ENCODE measurements at places on chromosomes 6 and 20.

- DNase-seq: no peak
These were observed 501 bp upstream of the ELOVL5 start for GRCh38 chr6:53349209-53349693.

DNA sequence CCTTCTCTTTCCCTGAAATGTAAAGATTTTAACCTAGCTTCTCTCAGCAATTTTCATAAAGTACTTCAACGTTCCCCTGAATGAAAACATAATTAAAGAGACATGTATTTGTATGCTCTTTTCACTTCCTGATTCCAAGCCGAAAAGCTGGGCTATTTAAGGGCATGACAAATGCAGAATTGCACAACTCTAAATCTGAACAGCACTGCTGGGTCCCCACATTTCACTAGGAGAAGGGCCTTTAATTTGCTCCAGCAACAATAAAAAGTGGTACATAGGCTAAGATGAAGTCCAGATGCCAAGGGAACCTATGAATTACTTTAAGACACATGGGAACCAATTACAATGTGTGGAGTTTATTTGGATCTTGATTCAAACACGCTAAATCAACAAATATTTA, 42.0 kb downstream of the IRAK1BP1 start:
- peak; percentile 30 for DNase-seq

GRCh38 chr6:111583986-111584385, 21.7 kb downstream of the TRAF3IP2 start:
- no peak for DNase-seq

DNA sequence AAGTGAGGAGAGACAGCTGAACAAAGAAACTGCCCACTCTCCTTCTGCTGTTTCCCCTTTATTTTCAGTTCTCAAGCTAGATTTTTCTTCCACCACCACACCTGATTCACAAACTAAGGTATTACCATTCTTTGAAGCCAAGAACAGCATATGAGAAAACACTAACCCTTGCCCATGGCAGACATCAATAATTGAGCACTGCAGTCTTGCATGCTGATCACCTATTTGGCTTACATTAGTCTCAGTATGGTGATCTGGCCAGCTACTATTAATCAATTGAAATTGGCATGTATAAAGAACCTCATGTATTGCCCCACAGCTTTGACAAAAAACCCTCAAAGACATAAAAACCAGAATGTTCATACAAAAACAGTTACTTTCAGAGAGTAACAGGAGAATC, 166.3 kb downstream of the SAMD5 start:
- DNase-seq: no peak

GRCh38 chr6:10580570-10580969, 59.4 kb downstream of the GCNT2 start:
- DNase-seq: no peak

- DNase-seq: no peak
These were observed 50.7 kb upstream of the COL10A1 start for GRCh38 chr6:116176596-116176995.

GRCh38 chr6:156347246-156347645, 429.9 kb upstream of the ARID1B start:
- DNase-seq: no peak

DNA sequence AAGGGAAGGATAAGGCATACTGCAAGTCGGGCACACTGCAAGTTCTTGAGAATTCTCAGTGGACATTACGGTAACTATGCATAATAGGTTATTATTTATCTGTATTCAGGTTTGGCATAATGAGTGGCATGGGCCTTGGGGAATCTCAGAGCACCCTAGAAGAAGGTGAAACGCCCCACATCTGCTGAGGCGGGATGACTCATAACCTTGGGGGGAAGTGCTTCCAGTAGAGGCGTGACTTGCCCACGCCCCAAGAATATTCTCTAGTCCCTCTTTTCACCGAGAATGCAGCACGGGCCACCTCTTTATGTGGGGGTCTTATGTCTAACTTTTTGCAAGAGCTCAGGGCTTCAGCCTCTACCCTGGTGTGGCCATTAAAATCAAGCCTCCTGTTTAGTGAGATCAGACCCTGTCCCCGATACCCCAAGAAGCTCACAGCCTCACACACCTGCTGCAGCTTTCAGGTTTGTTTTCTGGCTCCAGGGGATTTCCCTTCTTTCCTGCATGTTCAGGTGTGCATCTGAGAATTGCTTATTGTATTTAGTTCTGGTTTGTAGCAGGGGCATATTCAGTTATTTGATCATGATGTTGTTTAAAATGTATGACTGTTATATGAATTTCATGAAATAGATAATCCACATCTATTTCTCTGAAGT, 19.1 kb downstream of the ZFP64 start:
- no peak for DNase-seq

- no peak for DNase-seq
These were observed 73.9 kb downstream of the DCDC2 start for GRCh38 chr6:24284006-24284405.

DNA sequence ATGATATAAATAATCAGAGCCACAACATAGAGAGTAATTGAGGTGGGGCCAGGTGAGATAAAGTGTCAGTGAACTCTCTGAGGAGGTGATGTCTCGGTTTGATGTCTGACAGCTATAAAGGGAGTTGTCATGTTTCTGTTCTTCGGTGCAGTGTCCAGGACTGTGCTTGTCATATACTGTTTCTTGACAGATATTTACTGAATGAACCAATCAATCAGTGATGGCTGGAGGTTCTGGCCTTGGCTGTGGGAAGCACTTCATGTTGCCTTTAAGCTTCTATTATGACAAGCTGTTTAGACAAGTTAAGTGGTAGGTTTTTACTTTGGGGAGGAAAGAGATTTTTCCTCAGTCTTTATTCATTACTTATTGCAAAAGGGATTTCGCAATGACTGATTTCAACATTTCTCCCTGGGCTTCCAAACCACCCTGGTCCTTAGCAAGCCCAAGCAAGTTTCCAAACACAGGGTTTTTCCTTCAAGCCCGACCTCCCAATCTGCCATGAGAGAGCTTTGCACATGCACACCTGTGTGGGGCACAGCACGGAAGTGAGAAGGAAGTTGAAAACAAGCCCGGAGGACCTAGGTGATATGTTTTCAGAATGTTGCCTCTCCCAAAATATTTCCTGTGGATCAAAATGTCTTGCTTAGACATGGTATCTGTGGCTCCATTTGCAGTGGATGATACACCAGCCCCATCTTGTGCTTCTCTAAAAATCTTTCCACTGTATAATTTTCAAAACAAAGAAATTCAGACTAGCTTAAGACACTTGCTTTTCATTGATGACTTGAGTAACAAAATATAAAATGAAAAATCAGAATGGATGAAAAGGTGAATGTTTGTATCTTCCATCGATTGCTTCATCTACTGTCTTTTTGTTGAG, 567.3 kb upstream of the BTBD3 start:
- DNase-seq: peak; percentile 10

- DNase-seq: no peak
These were observed 9.8 kb downstream of the OR12D1 start for GRCh38 chr6:29424575-29424974.

- DNase-seq: no peak
These were observed 33.0 kb upstream of the SMIM29 start for GRCh38 chr6:34281702-34282334.

- DNase-seq: no peak
These were observed 82.2 kb downstream of the ZDHHC14 start for GRCh38 chr6:157462956-157463742.

DNA sequence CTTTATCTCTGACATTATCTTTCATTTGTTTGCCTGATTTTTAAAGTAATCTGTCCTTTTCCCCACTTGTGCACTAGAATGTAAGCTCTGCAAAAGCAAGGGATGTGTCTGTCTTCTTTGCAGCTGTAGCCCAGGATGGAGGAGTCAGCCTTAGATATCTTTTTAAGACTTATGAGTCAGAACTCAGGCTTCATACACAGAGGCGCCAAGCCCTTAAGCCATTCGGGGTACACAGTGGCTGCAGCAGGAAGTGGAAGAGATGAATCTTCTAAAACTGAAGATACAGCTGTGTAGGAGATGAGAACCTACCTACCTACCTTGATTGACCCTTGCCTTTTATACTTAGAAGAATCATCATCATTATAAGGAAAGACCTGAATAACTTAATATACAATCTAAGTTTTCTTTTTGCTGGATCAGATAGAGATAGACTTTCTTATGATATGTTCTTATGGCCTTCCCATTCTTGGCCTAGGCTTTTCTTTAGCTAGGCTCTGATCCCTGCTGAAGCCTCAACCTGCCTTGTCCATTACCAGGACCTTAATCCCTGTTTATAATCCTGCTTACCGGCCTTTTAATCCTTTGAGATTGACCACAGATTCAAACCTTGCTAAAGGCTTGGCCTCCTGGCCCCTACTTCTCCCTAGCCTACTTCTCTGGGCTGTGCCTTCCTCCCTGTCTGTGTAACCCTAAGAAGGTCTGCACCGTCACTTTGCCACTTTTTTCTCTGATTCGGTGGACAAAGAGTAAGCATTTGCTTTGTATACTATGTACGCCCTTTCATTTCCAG, 304.5 kb downstream of the PRL start:
- DNase-seq: peak; percentile 15

DNA sequence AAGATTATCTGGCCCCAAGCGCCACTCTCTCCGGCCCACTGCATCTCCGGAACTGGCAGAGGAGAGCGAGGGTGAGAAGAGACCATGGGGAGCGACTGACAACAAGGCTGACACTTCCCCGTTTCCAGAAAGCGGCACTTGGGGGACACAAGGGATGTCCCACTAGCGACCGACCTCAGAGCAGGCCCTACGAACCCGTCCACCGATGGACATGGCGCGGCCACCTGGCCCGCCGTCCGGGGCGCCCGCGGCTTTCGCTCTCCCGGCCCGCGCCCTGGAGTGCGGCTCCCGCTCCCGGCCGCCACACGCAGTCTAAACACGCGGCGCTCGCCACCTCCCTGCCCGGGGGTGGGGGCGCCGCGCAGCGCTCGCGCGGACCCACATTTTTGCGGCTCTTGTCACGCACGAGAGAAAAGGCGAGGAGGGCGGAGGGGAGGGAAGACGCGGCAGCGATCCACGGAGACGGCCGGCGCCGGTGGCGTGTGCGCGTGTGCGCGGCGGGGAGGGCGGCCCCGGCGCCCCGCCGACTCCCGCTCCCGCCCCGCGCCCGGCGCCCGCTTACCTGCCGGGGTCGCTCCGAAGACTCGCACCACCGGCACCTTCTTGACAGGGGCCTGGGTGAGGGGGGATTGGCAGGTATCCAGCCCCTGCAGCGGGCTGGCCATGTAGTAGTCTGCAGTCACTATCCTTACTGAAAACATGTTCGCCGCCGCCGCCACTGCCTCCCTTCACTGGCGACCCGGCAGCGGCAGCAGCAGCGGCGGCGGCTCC, 645 bp downstream of the REV3L start:
- no peak for DNase-seq
